ENCODE measurements at places on chromosomes 6 and 20. TPM values are rescaled to one million over a fixed set of nuclear protein-coding genes. Genes with fewer than 3 reads are reported as not detected.

DNA sequence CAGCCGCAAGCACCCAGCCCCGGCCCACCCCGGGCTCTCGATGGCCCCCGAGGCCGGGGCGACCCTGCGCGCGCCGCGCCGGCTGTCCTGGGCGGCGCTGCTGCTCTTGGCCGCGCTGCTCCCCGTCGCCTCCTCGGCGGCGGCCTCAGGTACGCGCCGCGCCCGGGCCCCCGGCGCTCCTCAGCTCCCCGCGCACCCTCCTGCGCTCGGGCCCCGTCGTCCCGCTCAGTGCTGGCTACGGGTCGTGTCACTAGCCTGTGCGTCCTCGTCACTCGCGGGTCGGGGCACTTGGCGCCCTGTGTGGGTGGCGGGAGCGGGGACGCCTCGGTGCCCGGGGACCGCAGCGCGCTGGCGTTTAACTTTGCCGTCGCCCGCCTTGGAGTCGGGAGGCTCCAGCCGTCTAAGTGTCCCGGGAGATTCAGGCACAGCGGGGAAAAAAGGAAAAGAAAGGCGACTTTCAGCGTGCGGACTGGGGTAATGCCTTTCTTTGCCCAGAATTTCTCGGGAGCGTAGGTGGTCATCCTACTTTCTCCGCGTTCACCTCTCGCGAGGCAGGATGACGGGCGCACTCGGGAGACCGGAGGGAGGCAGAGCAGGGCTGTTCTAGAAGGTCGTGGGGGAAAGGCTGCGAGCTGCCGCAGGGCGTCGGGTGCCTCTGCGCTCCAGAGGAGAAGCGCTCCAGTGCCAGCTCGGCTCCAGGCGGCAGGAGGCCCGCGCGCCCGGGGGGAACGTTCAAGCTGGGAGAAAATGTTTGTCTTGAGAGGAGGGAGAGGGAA, 545 bp downstream of the FNDC1 start:
- peak overlapping the region; percentile 35 for H3K4me3 ChIP-seq
- H3K36me3 ChIP-seq, result no peaks in the 10 kb centered on the region
- H3K27me3 ChIP-seq, result peaks cover 51% of the 10 kb centered on the region
- DNase-seq, result no peak

DNA sequence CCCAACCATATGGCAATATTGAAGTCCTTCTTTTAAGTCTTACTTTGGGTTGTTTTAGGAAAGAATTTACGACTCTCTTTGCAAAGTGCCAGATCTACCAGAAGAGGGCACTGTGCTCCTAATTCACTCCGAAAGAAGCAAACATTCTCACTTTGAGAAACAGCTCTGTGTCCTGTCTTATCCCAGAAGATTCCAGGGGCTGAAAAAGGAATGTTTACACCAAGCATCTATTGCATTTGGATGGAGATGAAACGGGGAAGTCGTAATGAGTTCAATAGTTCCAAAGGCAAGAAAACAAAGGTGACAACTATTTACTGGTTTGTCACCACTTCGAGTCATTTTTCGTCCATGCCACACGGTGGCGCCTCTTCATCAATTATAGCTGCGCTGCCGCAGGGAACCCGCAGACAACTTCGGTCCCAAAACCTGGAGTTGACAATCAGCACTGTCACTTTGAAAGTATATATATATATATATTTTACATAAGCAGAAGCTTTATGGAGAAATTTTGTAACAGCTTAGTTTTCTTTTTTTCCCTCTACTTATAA, 121.6 kb downstream of the MOXD1 start:
- no peaks in the 10 kb centered on the region for H3K27me3 ChIP-seq
- no peaks in the 10 kb centered on the region for H3K36me3 ChIP-seq
- no peaks in the 10 kb centered on the region for H3K4me1 ChIP-seq
- DNase-seq, result peak; percentile 76
- peak overlapping the region; percentile 43 for H3K4me3 ChIP-seq

The PERP gene
- total RNA-seq, result 33.2 TPM

- no peaks in the 10 kb centered on the region for H3K27me3 ChIP-seq
- H3K27ac ChIP-seq, result no peak overlapping the region
- peaks cover 13% of the 10 kb centered on the region for H3K4me1 ChIP-seq
- no peak for DNase-seq
- H3K4me3 ChIP-seq, result no peak overlapping the region
Observed at GRCh38 chr20:59948212-59948611, 8.0 kb downstream of the FAM217B start.

DNA sequence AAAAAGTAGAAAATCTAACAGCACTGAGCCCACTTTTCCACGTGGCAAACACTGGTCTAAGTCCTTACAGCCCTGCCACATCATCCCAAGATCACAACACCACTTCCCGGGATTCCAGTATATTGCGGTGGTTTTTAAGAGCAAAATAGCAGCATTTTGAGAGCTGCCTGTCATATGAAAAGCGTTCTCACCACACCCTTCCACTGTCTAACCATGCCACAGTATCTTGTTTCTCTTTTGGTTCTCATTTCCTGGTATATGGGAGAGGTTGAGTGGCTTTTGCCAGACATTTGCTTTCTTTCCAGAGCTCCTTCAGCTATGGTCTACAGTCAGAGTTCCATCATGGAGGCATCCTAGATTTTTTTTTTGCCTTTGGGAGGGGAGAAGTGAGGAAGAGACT, 243.0 kb downstream of the TSHZ2 start:
- no peaks in the 10 kb centered on the region for H3K27me3 ChIP-seq
- no peak overlapping the region for H3K27ac ChIP-seq
- no peaks in the 10 kb centered on the region for H3K36me3 ChIP-seq
- DNase-seq, result no peak
- H3K4me1 ChIP-seq, result peaks cover 5% of the 10 kb centered on the region

The IYD gene
- 1.2 TPM for total RNA-seq

DNA sequence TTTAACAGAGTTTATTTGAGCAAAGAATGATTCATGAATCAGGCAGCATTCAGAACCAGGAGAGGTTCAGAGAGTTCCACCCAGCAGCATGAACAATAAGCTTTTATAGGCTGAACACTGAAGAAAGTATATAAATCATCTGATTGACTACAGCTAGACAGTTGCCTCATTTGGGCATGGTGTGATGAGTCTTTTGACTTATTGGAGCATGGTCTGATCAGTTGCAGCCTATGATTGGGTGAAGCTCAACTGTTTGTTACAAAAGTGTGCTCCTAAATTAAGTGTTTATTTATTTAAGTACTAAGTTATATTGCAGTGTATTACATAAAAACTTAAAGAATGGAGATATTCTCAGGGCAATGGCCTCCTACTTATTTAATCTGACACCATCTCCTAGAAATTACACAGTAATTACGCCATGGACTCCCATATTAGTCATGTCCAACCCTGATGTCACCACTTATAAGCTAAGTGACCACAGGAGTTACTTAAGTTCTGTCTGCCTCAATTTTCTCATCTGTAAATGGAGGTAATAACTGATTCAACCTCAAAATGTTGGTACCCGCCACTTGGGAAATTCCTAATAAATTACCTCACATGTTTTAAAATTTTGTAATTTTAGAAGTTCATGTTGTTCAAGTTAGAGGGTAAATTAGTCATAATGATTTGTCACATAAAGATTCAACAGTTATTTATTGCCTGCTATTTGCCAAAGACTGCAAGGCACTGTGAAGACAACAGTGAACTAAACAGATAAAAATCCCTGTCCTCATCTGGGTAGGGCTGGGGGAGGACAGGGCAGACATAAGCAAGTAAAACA, 15.2 kb upstream of the ROS1 start:
- H3K27ac ChIP-seq, result peak overlapping the region; percentile 48
- H3K4me3 ChIP-seq, result peak overlapping the region; percentile 4
- H3K36me3 ChIP-seq, result no peaks in the 10 kb centered on the region
- DNase-seq, result no peak
- no peaks in the 10 kb centered on the region for H3K27me3 ChIP-seq
- H3K4me1 ChIP-seq, result no peaks in the 10 kb centered on the region

The STX16 gene
- total RNA-seq, result 57.0 TPM

DNA sequence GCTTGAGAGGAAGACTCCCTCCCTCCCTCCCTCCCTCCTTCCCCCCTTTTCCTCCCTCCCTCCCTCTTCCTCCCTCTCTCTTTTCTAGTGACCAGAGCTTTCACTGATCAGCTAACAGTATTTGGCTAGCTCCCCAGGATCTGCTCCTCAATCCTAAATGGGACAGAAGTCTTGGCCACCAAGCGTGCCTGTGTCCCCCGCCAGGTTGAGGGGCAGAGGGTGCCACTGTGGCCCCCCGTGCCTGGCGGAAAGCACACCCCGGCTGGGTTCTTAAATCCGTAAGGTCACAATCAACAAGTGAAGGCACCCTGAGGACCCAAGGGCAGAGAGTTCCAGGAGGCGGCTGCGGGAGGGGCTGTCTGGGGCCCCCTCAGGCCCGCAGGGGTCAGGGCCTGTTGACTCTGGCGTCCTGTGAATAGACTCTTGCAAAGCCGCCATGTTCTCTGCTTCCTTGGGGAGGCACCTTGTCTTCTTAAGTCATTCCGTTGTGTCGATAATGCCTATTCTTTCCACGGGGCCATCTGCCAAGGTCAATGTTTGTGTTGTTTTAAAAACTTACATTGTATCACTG, 38.9 kb upstream of the STX16 start:
- H3K27me3 ChIP-seq, result no peaks in the 10 kb centered on the region
- no peaks in the 10 kb centered on the region for H3K4me1 ChIP-seq
- H3K27ac ChIP-seq, result no peak overlapping the region
- no peaks in the 10 kb centered on the region for H3K36me3 ChIP-seq
- DNase-seq, result no peak

The BCAS4 gene
- total RNA-seq, result 4.3 TPM

The BTNL2 gene
- not detected for total RNA-seq

The CLVS2 gene
- total RNA-seq, result not detected

The BMP5 gene
- total RNA-seq, result 14.4 TPM

The TRAPPC3L gene
- total RNA-seq, result 0.64 TPM

The OR2H2 gene
- not detected for total RNA-seq

- no peak overlapping the region for H3K4me3 ChIP-seq
- DNase-seq, result no peak
- no peak overlapping the region for H3K27ac ChIP-seq
- no peaks in the 10 kb centered on the region for H3K4me1 ChIP-seq
Observed at GRCh38 chr6:138492113-138492512, 7.2 kb downstream of the NHSL1 start.

DNA sequence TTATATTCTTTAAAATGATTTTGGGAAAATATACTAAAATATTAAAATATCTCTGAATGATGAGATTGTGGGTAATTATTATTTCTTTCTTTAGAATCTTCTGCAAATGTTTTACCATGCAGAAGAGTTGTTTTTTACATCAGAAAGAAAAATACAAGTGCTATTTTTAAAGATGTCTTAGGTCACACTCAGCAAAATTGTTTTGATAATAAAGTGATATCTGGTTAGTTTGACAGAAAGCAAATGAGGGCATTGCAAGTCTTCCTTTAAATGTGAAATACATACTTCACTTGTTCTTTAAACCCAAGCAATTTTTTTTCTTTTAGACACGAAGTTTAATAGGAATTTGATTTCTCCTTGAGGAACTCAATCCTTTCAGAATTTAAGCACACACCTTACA, 43.6 kb upstream of the STXBP5 start:
- no peak overlapping the region for H3K4me3 ChIP-seq
- H3K36me3 ChIP-seq, result no peaks in the 10 kb centered on the region
- no peak for DNase-seq
- H3K4me1 ChIP-seq, result no peaks in the 10 kb centered on the region
- H3K27me3 ChIP-seq, result no peaks in the 10 kb centered on the region

- H3K4me1 ChIP-seq, result peaks cover 27% of the 10 kb centered on the region
- H3K4me3 ChIP-seq, result no peak overlapping the region
- no peak for DNase-seq
- no peaks in the 10 kb centered on the region for H3K27me3 ChIP-seq
Observed at GRCh38 chr6:53280207-53280606, 68.5 kb downstream of the ELOVL5 start.

- no peaks in the 10 kb centered on the region for H3K27me3 ChIP-seq
- H3K27ac ChIP-seq, result no peak overlapping the region
- H3K4me1 ChIP-seq, result no peaks in the 10 kb centered on the region
Observed at GRCh38 chr6:99092461-99092860, 144.7 kb upstream of the FBXL4 start.

The GABRR2 gene
- total RNA-seq, result 1.4 TPM

The C4B gene
- 166 TPM for total RNA-seq

DNA sequence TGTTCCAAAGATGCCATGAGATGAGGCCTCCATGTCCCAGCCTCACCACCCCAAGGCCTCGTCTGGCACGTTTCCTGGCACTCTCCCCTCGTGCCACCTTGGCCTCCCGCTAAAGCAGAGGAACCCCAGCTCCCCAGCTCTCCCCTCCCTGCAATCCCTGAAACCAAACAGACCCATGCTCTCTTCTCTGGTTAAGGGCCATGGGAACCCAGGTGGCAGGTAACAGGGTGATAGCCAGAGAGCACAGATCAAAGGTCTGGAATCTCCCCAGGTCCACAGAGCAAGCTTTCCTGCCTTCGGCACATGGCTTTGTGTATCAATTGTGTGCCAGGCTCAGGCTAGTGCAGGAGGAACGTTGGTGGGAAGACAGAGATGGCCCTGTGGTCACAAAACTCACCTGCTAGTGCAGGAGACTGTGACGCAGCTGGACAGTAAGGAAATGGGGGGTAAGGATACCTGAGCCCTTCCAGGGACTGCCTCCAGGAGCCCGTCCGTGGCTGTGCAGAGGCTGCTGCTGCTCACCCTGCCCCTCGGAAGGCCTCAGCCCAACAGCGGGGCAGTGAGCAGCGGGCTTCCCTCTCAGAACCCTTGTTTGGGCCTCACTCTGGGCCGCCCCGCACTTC, 39.0 kb downstream of the MYH7B start:
- no peak overlapping the region for H3K27ac ChIP-seq
- H3K4me1 ChIP-seq, result no peaks in the 10 kb centered on the region
- H3K4me3 ChIP-seq, result no peak overlapping the region
- H3K27me3 ChIP-seq, result no peaks in the 10 kb centered on the region
- peaks cover 55% of the 10 kb centered on the region for H3K36me3 ChIP-seq

DNA sequence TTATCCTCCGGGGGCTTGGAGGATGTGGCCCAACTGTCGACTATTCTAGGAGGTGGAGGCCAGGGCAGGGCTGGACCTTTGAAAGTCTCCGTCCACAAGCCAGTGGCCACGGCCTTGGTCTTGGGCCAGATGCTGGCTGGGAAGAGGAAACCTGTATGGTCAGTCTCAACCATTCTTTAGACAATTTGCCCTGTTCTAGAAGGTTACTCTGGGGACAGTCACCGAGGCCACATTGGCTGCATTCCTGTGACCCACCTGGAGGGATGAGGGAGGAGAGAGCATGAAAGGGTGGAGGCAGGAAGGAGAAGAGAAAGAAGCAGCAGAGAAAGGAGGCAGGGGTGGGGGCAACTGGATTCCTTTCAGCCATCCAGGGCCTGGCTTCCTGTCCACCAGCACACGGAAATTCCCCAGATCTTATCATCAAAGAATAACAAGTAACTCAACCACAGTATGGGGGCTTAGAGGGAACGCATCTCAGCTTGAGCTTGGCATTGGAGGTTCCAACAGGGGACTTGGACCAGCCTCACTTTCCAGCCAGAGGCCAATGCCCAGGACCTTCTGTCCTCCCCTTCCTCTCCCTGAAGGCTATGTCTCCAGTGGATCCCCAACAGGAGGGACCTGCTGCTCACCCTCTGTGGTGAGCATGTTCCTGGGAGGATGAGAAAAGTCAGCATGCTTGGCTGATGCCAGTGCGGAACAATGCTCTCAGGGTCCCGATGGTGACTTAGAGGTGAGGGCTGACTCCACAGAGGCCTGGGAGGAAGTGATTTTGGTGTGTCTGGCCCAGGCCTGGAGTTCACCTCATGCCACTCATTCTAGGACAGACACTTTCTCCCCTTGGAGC, 30.4 kb downstream of the TGM2 start:
- peak overlapping the region; percentile 69 for H3K27ac ChIP-seq
- H3K36me3 ChIP-seq, result peaks cover 72% of the 10 kb centered on the region
- no peak overlapping the region for H3K4me3 ChIP-seq
- H3K27me3 ChIP-seq, result no peaks in the 10 kb centered on the region
- DNase-seq, result peak; percentile 20

Data from upper lobe of right lung (tissue), 1 donor.